ENCODE measurements at places on chromosomes 16 and 17.

- DNase-seq: no peak
Observed at GRCh38 chr17:49197346-49197998, 12.9 kb downstream of the GNGT2 start.

GRCh38 chr16:57167953-57168352 is 17.9 kb downstream of the PSME3IP1 start:
- no peak for DNase-seq

DNA sequence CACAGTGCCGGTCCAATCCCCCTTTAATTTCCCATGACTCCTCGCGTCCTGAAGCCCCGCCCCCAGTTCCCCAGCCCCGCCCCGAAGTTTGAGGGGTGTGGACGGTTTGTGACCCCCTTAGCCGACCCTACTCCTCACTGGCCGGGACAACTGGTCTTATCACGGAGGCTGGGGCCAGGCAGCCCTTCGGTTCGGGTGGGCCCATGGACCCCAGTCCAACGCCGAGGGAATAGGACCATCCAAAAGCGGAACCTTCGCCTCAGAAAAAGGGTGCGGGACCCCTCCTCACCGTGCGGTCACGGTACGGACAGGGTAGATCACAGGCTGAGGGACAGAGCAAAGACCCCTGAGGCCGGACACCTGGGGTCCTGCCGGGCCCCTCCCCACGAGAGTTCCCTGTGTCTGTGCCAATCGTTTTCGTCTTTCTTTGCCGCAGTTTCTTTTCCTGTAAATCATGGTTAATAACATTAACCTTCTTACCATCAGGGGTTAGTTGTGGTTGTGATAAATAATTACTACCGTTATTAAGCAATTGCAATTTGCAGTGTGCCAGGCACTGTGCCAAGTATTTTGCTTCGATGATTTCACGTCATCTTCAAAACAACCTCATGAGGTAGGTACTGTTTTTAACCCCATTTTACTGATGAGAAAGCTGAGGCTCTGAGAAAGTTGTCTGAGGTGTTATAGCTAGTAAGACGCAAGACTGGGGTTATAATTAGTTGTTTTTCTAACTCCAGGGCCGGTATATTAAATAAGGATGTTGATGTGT is 543 bp downstream of the TMUB2 start:
- no peak for DNase-seq

DNA sequence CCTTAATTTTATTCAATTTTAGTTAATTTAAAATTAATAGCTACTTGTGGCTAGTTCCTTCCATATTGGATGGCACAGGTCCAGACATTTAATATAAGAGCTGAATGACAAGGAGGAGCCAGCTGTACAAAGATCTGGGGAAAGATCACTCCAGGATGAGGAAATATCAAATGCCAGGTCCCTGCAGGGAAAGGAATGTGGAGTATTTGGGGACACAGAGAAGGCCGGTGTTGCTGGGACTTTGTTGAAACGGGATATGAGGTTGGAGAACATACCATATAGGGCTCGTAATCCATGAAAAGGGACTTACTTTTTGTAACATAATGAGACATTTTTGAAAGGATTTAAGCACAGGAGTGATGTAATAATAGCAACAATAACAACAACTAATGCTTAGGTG is 426.8 kb downstream of the HS3ST4 start:
- no peak for DNase-seq

DNA sequence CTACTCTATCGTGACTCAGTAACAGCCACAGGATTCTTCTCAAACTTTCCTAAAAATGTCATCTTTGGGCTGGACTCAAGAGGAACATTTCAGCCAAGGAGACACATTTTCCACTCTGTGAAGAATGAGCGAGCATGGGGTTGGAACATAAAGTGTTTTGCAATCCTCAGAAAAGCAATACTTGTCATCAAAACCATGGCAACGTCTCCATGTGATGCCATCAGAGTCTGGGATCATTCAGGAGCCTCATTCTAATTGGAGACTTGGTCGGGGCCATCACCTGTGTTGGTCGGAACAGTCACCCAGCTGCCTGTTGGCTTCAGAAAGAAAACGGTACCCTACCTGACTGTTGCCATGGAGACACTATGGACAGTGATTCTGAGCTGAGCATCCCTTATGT is 25.5 kb downstream of the MYOCD start:
- no peak for DNase-seq

DNA sequence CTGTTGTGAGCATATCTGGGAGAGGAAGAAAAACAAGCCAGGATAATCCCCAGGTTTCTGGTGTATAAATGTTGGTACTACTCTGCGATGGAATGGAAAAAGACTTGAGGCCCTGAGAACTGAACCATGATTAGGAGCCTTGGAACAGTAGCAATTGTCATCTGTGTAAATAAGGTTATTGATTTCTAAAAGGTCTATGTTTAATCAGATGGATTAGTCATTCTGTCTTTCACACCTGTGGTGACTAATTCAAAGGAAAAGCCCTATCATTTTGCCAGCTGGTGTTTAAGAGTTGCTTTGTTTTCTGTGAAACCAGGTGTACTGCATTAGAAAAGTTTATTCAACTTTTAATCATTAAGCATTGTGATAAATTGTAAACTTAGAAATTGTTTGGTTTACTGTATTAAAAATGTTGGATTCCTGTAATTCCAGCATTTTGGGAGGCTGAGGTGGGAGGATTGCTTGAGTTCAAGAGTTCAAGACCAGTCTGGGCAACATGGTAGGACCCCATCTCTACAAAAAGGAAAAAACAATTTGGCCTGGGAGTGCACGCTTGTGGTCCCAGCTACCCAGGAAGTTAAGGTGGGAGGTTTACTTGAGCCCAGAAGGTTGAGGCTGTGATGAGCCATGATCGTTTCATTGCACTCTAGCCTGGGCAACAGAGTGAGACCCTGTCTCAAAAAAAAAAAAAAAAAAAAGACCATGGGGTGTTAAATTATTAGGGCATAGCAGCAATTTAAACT is 29.0 kb upstream of the KPNB1 start:
- no peak for DNase-seq

GRCh38 chr17:4165301-4166010 is 22.5 kb downstream of the CYB5D2 start:
- no peak for DNase-seq

GRCh38 chr17:8237886-8238285 is 10.0 kb downstream of the CTC1 start:
- no peak for DNase-seq

- DNase-seq: no peak
Observed at GRCh38 chr17:56593086-56593645, 333 bp upstream of the NOG start.

- no peak for DNase-seq
Observed at GRCh38 chr17:49836111-49837030, 11.5 kb downstream of the TAC4 start.

GRCh38 chr16:49548325-49548970 is 174.8 kb downstream of the C16orf78 start:
- DNase-seq: no peak

DNA sequence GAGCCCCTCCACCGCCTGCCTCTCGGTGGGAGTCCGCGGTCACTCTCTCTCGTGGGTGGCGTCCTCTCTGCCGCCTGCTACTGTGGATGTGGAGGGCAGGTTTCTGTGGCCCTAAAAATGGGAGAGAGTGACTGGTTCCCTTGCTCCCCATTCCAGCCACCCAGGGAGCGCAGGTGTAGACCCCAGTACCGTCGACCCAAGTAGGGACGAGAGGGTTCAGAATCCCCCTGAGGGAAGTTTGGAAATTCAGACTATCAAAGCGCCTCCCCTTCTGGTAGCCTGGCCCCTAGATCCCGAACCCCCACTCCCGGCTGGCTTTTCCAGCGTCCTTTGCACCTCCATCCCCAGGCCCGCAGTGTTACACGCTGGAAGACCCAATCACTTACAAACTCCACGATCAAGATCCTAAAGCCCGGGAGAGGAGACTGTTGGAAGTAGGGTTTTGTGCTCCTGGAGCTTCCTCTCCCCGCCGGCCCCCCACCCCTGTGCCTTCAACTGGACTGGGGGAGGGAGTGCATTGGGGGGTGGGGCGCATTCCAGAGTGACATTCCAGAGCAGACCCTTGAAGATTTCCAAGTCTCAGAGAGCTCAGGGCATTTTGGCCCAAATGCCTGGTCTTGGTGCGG is 991 bp downstream of the GPRC5C start:
- DNase-seq: no peak

DNA sequence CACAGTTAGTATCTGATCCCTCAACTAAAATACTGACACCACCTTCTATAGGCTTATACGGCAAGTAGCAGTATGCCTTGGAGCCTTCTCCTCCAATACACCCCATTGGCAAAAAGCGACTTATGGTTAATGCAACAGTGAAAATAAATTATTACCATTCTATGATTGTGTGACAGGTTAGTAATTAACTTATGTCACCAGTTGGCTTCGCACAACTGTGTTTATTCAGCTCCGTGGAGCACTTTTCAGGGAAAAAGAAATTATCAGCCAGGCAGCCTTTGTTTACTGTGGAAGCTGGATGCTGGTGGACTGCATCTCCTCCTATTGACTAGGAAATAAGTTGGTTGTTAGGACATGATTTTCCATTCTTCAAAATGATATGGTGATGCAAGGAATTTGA is 833.8 kb upstream of the RBFOX1 start:
- no peak for DNase-seq

DNA sequence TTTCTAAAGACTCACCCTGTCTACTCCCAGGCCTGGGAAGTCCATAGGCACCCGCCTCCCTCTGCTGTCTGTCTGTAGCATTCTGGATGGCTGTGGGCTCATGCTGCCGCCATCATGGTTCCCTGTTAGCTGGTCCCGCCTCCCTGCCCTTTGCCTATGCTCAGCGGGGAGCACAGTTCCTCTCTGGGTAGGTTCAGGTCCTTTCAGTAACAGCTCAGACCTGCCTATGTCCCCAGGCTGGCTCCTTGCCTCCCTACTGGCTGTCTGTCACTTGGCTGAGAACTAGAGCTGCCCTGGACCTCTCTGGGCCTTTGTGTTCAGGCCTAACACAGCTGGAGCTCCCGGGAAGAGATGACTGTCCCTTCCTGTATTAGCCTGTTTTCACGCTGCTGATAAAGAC is 317.9 kb downstream of the SNX29 start:
- no peak for DNase-seq

- no peak for DNase-seq
Observed at GRCh38 chr16:9139965-9140364, 48.5 kb downstream of the HAPSTR1 start.

- no peak for DNase-seq
Observed at GRCh38 chr17:48630925-48631692, 5.0 kb upstream of the HOXB9 start.

GRCh38 chr16:63311313-63311712 is 1275.1 kb upstream of the CDH8 start:
- DNase-seq: no peak

DNA sequence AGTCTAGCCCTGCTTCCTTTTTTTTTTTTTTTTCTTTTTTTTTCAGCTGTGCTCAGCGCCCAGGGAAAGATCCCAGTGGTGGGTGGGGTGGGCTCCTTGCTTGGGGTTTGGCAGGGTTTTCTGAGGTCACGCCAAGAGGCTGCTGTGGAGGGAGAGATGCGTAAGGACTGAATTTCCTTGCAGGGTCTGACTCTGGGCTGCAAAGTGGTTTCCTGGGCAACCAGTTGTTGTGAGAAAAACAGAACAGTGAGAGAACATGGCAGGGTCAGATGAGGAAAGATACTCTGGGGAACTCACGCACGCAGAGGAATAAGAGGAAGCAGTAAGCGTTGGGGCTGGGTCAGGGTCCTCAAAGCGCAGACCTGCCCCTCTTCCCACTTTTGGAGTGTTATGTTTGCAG is 119.5 kb downstream of the IRF8 start:
- no peak for DNase-seq

DNA sequence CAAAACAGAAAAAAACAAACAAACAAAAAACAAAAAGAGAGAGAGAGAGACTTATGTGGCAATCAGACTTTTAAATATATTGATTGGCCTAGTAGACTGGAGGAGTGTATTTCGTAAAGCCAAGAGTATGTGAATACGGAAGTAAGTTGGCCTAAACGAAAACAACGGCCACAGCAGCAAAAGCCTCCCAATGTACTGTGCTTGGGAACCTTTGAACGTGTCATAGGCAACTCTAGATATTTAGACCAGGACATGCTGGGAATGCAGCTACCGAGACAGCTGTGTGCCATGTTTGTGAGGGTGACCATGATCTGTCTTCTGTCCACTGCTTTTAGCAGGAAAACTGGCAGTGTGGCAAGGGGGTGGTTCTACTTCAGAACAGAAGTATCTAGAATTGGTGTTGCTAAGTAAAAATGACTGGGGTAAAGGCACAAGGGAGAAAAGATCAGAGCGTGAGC is 7.4 kb downstream of the MAF start:
- no peak for DNase-seq

DNA sequence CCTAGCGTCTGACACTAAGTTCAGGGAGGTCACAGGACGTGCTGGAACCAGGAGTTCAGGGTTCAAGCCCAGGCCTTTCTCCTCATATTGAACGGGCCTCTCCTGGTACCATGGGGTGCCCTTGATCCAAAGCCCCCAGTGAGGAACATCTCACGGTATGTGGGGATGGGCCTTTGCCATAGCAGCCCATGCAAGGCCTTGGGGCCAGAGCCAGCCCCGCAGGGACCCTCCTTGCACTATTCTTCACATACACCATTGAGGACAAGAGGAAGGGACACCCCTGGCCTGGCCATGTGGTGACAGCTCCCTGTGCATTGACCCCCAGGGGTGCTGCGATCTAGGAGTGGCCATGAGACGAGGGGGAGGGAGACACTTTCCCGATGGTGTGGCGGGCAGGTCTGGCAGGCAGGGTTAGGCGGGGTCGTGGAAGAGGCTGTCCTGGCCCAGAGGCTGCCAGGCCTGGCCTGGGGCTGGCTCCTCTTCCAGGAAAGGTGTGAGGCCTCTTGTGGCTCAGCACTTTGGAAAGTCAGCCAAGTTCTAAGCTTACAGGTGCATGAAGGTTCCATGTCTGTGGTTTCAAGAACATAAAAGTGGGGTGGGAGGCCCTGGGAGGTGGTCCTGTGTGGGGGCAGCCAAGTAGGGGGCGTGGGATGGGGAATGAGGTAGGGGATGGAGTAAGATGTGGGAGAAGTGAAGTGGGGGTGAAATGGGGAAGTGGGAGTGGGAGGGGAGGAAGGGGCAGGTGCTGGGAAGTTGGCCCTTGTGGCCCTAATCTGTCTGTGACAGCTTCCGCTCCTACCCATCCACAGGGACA is 88.7 kb upstream of the CBX4 start:
- no peak for DNase-seq

- DNase-seq: no peak
Observed at GRCh38 chr17:56966338-56966737, 5.5 kb upstream of the COIL start.

- DNase-seq: no peak
Observed at GRCh38 chr17:41415411-41415810, 9.0 kb downstream of the KRT37 start.
